HAP-1 (cell line): ENCODE measurements at places on chromosomes 3 and 15.

- no peak for DNase-seq
These were observed 26.1 kb upstream of the NECTIN3 start for GRCh38 chr3:111045564-111045963.

GRCh38 chr3:124843506-124844177 is 43.5 kb downstream of the ITGB5 start:
- no peak for DNase-seq

DNA sequence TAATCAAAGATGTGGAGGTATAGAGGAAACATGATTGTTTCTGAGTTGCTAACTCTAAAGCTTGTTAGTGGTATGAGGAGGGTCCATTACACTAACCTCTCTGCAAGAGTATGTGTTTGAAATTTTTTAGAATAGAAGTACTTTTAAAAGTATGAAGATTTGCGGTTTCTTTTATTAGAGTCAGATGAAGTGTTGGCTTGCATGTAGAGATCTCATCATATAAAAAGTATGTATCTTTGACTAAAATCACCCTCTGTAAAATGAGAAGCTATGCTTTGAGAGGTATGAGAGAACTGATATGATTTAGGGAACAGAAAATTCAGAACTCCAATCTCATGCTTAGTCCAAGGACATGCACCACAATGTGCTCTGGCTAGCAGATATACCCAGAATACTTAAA is 140.4 kb upstream of the MBNL1 start:
- DNase-seq: no peak

DNA sequence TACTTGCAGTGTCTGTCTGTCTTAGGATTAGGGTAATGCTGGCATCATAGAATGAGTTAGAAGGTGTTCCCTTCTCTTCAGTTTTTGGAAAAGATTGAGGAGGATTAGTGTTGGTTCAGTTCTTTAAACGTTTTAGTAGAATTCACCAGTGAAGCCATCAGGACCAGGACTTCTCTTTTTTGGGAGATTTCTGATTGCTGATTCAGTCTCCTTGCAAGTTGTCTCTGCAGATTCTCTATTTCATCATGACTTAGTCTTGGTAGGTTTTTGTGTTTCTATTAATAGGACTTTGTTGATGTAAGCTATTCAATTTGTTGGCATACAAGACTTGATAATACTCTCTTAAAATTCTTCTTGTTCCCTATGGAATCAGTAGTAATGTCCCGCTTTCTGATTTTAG is 48.9 kb downstream of the STT3B start:
- DNase-seq: no peak

DNA sequence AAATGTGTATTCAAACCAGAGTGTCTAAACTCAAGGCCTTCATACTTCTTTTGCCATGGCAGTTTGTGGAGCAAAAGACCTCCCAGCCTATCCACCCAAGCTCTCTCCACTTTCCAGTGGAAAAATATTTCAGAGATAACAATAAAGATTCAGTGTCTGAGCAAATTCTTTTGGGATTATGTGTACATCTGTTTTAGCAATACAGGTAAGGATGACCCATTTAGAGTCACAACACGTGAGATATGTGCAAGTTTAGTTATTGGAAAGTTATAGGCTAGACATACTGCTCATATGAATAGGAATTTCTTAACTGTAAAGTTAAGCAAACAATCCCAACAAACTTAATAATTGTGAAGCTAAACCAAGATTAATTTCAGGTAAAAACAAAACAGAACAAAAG is 174.5 kb upstream of the LRIG1 start:
- no peak for DNase-seq

DNA sequence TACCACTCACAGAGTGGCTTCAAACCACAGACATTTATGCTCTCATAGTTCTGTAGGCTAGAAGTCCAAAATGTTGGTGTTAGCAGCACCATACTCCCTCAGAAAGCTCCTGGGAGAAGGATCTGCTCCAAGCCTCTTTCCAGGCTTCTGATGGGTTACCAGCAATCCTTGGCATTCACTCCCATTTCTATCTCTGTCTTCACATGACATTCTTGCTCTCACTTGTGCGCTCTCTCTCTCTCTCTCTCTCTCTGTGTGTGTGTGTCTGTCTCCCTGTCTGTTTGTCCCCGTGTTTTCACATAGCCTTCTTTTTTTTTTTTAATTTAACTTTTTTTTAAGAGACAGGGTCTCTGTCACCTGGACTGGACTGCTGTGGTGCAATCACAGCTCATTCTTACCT is 26.3 kb downstream of the CDAN1 start:
- no peak for DNase-seq
